ENCODE measurements at places on chromosomes 1 and 21.

GRCh38 chr1:181251001-181251712, 162.7 kb downstream of the IER5 start:
- peak; percentile 69 for DNase-seq

DNA sequence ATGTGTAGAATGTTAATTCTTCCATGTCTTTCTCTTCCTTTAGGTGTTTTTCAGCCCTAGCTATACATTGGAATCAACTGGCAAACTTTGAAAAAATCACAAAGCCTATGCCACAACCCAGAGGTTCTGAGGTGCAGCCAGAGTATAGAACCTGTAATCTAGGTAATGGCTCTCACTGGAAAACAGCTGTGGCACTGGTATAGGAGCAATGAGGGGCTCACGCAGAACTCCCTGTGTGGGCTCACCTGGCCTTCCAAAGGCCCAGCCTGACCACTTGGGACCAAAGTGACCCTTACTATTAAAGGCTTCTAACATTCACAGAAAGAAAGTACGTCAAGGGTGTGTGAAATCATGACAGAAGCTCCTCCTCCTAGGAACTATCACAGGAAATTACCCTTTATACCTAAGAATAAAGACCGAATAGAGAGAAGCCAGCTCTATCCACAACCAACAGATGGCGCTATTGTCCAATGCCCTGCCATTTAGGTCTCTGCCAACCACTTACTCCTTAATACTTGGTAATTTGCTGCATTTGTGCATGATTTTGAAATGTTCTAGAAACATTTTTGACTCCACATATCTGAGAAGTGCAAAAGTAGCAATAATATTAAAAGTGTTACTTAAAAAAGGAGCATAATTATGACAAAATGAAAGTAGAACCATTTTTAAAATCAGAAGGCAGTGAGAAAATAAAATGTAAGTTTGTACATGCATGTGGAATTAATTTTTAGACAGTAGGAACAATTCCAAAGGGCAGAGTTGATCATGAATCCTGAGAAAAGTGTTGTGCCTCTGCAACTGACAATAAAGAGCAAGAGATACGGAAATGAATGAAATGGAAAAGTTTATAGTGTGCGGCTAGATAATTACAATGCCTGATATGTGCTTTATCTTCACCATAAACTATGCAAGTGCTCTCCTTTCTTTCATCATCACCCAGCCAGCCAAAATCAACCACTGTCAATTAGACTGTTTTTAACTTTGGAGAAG, 93.1 kb upstream of the HAO2 start:
- DNase-seq = peak; percentile 69

GRCh38 chr21:36288651-36289243, 31.2 kb upstream of the MORC3 start:
- DNase-seq = no peak

GRCh38 chr1:12251442-12251841, 21.6 kb downstream of the VPS13D start:
- DNase-seq = peak; percentile 17

- DNase-seq = peak; percentile 66
These were observed 145.5 kb upstream of the IRF2BP2 start for GRCh38 chr1:234755449-234755863.

DNA sequence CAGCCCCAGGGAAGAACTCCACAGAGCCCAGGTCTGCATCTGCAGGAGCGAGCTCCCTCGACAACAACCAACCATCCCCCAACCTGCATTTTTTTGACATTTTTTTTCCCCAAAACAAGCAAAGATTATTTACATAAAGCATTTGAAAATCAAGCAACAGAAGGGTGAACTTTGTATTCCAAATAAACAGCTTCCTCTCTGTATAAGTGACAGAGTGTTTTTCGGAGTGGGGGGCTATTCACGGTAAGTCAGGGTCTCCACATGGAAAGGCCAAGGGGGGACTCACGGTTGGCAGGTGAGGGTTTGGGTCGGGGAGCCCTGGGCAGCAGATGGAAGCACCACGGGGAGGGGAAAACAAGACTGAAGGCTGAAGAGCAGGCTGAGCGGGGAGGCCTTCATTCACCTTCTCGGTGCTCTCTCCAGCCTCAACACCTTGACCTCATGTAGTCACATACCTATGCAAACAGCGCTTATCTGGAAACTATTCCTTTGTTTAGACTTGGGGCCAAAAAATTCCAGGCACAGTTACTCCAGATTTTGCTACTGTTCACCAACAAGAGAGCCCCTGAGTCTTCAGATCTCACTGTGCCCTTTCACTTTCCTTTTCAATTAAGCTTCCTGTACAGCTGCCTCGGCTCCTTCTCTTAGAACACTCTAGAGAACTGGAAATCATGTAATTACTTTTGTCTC, 27.6 kb downstream of the C2CD2 start:
- peak; percentile 44 for DNase-seq

GRCh38 chr21:38376235-38376634, 119.4 kb downstream of the KCNJ15 start:
- no peak for DNase-seq

DNA sequence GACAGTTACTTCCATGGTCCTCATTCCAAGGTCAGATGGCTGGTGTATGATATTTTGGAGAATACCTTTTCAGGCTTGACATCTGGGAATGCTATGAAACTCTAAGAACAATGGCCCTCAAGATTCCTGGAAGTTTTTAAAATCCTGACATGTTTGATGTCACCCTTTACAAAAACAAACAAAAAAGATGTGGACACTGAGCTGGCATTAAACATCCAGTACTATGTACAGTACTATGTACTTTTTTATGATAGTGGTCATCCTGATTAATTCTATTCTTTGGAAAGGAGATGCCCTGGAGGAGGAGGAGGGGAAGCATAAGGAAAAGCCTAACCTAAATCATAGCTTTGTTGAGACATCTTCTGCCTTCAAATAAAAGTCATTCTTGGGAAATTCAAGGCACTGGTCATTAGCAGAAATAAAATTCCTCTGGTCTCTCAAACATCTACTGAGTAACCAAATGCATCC, 235.4 kb downstream of the HMCN1 start:
- DNase-seq = peak; percentile 72

GRCh38 chr1:110452330-110452729, 1.4 kb downstream of the PROK1 start:
- no peak for DNase-seq

DNA sequence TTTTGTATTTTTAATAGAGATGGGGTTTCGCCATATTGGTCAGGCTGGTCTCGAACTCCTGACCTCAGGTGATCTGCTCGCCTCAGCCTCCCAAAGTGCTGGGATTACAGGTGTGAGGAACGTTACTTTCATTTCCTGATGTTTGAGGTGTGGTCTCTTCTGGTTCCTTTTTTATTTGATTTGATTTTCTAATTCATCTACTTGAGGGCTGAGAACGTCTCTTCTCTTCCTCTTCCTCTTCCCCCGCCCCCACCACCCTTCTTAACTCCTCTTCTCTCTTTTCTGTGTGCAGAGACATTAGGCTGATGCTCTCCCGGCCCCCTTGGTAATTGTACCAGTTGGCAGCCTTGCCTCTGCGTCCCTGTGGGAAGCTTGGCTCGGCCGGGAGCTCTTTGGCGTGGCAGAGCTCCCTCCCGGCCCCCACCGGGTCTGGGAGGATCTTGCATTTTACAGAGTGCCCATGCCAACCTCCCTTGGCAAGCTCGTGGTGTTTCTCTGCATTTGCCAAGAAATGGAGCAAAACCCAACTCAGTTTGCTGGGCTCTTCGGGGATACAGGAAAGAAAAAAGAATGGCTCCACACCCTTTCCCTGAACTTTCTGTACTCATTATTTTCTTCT, 19.9 kb downstream of the CRYAA start:
- no peak for DNase-seq

- no peak for DNase-seq
These were observed 10.0 kb downstream of the NCSTN start for GRCh38 chr1:160353223-160353622.

DNA sequence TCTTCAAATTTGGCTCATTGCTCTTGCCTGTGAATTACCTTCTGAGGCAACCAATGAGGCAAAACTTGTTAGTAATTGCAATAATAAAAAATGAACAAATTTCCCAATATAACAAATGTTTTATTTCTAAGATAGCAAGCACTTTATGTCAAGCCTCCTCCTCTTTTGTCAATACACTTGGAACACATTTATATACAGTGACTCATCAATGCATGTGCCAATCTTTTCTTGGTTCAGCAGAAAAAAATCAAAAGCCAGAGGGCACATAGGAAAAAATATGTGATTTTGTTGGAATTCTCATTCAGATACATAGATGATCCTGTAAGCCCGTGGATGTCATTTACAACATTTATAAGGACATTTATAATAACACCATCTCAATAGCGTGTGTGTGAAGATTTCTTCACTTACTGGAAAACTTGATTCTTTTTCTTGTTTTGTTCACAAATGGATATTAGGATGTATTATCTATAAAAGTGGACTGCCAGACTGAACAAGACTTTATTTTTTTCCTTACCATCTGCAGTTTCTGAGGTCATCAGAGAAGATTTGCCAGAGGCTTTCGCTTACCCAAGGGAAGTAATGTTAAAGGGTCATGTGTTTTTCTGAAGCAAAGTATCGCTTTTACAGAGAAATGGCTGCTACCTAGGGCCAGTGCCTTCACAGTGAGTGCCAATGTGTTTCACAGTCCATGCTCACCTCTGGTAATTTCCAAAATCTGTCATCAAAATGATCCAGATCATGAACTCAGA, 645.7 kb upstream of the PTBP2 start:
- peak; percentile 5 for DNase-seq

GRCh38 chr1:71307451-71307850, 226.6 kb upstream of the ZRANB2 start:
- peak; percentile 93 for DNase-seq

- peak; percentile 64 for DNase-seq
These were observed 37.3 kb downstream of the PLEKHO1 start for GRCh38 chr1:150186789-150187559.

GRCh38 chr21:44589586-44590305, 2.6 kb downstream of the KRTAP10-6 start:
- no peak for DNase-seq

DNA sequence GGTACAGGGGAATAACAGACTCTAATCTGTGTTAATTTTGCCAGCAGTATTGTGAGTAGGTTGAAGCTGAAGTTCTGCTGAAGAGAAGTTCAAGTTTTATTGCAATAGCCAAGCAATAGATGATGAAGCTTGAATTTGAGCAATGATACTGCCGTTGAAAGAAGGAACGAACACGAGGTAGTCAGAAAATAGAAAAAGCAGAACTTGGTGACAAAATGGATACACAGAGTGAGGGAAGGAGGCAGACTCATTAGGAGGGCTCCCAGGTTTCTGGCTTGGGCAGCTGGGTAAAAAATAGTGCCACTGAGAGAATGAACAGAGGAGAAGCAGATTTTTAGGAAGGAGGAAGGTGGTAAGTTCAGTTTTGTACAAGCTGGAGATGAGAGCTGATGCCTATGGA, 22.3 kb upstream of the AGO1 start:
- no peak for DNase-seq

DNA sequence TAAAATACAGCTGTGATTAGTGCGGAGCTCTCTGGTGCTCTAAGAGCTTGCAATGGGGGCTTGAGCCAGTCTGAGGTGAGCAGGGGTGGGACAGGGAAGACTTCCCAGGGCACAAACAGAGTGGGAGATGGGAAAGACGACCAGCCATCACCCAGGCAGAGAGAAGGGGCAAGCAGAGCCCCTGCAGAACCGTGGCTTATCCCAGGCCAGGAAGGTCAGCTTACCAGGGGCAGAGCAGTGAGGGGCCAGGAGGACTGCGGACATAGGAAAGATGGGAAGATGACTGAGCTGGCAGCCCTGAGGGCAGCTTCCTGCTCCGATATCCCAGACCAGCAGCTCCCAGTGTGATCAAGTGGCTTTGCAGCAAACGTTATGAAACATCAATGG, 55.4 kb upstream of the IFFO2 start:
- DNase-seq = no peak

- DNase-seq = peak; percentile 63
These were observed 25.6 kb upstream of the NFIA start for GRCh38 chr1:61056573-61057439.

GRCh38 chr1:7454052-7454815, 316.9 kb upstream of the VAMP3 start:
- DNase-seq = peak; percentile 27
